Left renal cortex interstitium (tissue), 4 donors: ENCODE measurements at places on chromosomes 12 and 14.

GRCh38 chr12:130484221-130484620 is 146.5 kb downstream of the PIWIL1 start:
- no peak for DNase-seq

GRCh38 chr12:55727643-55728185 is 1.1 kb downstream of the CD63 start:
- no peak for DNase-seq

GRCh38 chr12:130992448-130992847 is 38.7 kb downstream of the ADGRD1 start:
- no peak for DNase-seq

GRCh38 chr12:53862831-53863230 is 75.8 kb upstream of the HOXC13 start:
- no peak for DNase-seq

GRCh38 chr14:90580377-90581335 is 183.8 kb downstream of the CALM1 start:
- DNase-seq = no peak

- no peak for DNase-seq
These were observed 29.3 kb upstream of the PIWIL1 start for GRCh38 chr12:130308393-130308792.

- DNase-seq = no peak
These were observed 463.1 kb downstream of the RAD51B start for GRCh38 chr14:68282479-68283377.

GRCh38 chr12:27099629-27100028 is 17.3 kb upstream of the C12orf71 start:
- DNase-seq = no peak

- no peak for DNase-seq
These were observed 7.1 kb downstream of the DTX1 start for GRCh38 chr12:113063396-113064350.

DNA sequence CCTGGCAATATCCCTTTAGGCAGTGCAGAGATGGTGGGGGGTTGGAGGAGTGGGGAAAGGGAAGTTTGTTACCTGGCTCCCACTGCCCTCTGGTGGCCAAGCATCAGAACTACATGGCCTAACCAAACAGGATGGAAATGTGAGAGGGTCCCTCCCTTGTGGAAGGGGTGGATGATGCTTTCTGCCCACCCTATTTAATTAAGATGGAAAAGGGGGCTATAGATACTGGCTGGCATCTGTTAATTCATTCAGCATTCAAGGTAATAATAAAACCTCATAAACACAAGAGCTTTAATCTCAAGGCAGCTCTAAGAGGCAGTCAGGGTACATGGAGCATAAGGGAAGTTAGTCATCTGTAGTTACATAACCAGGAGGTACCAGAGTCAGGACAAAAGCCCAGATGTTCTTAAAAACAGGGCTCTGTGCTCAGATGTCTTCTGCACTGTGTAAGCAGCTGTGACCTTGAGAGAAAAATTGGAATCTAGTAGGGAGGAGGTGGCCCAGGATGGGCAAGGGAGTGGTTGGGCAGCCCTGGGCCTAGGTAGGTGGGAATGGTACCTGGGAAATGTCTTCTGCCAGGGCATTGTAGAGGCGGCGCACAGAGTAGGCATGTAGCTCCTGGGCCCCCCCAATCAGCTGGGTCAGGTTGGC is 4.6 kb downstream of the AP1G2 start:
- DNase-seq = no peak

GRCh38 chr14:77265187-77265515 is 5.9 kb downstream of the NGB start:
- DNase-seq = no peak

DNA sequence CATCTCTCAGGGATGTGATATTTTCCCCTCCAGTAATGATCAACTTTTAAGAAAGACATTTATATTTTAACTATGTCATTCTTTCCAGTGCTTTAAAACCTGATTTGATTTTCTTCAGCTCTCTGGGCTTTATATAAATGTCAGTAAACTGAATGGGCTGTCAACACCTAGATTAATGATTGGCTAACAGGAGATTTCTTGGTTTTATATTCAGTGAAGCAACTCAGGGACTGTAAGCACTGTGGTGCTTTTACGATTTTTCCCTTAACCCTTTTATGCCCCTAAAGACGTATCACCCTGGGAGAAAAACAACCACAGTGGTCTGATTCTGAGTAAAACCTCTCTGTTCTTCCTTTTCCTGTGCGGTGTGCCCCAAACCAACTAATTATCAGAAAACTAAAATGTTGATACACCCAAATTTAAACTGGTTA is 38.0 kb downstream of the PTGER2 start:
- DNase-seq = no peak

DNA sequence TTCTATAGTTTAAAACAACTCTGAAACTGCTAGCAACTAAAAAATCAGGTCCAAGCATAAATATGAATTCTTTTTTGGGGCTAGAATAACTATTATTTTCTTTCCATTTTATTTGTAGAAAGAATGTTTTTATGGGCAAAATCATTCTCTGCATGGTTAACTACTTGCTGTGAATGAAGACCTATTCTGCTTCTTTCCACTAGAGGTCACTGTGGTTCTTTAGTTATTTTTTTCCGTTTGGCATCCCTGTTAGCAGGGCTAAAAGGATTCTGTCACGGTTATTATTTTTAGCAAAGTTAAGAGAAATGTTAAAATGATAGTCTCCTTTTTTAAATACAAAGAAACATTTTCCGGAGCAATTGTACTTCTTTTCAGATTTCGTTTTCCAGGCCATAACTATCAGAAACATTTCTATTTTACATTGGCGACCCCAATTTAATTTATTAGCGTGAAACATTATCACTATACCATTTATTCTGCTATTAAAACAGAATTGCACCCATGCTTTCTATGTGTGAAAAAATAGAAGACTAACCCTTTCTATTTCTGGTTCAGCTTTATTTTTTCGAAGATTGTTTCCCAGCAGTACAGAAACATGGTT is 404.8 kb downstream of the ATP23 start:
- DNase-seq = no peak

- DNase-seq = no peak
These were observed 12.6 kb upstream of the DDX47 start for GRCh38 chr12:12800406-12801180.

DNA sequence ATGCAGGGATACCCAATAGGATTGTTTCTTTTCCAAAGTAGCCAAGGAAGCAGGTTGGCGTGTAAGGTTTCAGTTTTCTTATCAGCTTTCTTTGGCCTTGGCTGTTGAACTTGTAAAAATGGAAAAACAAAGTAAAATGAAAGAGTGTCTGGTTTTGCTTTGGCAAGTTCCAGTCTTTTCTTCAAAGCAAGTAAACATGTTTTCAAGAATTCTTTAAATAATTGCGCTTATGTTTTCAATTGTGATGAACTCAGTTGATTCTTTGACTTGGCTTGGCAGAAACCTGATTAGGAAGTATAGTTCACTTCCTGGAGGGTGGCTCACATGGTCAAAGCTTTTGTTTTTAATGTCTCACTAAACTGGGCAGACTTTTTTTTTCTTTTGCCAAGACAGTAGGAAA is 112.2 kb upstream of the USP44 start:
- no peak for DNase-seq

DNA sequence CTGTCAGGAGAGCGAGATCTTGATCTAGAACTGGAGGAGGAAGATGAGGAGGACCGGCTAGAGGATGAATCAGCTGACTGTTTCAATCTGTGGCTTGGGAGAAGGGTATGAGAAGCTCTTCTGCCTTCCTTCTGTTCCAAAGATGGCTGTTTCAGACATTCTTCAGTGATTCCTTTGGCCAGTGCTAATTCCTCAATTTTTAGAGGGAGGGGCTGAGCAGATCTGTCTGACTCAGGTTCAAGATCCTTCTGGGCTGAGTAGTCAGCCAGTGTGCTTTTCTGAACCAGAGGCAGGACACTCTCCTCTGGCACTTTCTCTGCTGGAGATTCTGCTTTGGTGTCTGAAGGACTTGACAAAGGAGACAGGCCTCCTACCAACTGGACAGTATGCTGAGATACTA is 15.2 kb downstream of the ACIN1 start:
- DNase-seq = no peak

DNA sequence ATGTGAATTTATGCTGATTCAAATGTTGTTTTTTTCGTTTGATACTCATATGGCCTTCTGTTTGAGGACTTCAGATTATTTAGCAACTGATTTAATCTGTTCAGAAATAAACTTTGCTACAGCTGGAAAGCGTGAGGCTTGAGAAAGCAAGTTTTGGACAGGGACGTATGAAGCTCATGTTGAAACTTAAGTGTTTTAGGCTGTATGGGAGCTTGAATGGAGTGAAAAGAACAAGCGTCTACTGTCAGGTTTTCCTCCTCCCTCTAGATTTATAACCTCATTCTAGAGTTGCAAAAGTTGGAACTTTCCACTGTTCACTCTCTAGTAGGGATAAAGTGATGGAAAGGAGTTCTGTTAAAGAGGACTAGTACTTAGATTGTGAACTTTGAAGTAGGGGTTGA is 1.0 kb downstream of the PRPF39 start:
- peak; percentile 20 for DNase-seq

DNA sequence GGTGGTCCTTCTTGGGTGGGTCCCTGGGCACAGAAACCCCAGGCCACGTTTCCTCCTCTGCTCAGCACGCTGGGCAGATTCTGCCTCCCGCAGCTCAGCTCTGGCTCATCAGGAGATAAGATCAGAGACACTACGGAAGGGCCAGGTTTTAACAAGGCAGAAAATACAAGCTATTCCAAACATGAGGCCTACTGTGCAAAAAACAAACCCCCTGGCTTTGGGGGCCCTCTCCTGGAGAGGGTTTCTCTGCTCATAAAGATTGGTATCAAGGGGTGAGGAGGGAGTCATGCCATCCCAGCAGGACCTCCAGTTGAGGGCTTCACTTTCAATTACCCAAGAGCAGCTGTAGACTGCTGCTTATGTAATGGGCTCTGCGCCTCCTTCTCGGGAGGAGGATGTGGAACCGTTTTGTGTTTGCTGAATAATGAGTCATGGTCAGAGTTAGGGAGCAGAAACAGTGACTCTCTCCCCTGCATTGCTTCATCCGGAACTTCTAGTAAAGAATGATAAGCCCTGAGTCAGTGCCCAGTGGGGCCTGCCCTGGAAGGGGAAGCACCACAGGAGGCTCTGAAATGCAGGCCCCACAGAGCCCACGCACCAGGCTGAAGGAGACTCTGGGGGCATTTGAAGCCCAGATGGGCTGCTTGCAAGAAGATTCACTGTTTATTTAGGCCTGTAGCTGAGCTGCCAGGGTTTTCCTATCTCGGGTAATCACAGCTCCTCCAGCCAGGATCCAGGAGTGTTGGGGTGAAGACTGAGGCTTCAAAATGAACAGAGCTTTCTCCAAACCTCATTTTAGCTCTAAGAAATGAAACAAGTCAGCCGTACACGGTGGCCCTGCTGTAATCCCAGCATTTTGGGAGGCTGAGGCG is 79.3 kb downstream of the SSPN start:
- DNase-seq = no peak

DNA sequence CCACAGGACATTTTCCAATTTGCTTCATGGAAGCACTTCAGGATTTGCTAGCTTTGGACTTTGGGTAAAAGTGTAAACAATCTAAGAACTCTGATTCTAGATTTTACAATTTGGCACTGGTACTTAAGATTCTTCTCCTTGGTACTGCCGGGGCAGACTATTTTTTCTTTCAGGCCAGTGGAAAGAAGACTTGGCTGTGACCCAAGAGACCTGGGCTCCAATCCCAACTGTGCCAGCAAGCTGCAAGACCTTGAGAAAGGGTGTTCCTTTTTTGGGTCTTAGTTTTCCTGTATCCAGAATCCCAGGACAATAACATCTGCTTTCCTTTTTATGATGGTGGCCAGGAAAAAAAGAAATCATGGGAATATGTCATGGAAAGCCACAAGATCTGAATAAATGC is 148.1 kb upstream of the CRY1 start:
- no peak for DNase-seq

DNA sequence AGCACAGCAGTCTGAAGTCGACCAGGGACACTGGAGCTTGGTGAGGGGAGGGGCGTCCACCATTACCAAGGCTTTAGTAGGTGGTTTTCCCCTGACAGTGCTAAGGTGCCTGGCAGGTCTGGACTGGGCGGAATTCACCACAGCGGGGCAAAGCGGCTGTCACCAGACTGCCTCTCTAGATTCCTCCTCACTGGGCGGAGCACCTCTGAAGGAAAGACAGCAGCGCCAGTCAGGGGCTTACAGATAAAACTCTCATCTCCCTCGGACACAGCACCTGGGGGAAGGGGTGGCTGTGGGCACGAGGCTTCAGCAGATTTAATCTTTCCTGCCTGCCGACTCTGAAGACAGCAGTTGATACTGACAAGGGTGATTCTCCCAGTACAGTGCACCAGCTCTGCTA is 39.1 kb downstream of the DDHD1 start:
- DNase-seq = no peak

DNA sequence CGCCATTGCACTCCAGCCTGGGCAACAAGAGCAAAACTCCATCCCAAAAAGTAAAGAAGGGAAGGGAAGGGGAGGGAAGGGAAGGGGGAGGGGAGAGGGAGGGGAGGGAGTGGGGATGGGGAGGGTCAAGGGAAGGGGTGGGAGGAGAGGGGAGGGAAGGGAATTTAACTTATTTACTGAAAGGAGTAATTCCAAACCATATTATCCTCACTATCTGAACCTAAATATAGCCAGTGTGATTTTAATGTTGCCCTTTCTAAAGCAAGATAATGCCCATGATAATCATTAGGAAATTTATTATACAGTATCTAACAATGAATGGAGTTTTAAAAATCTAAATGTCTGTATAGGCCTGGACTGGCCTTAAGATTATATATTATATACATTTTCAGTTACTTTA is 7.3 kb downstream of the SMIM10L1 start:
- no peak for DNase-seq

DNA sequence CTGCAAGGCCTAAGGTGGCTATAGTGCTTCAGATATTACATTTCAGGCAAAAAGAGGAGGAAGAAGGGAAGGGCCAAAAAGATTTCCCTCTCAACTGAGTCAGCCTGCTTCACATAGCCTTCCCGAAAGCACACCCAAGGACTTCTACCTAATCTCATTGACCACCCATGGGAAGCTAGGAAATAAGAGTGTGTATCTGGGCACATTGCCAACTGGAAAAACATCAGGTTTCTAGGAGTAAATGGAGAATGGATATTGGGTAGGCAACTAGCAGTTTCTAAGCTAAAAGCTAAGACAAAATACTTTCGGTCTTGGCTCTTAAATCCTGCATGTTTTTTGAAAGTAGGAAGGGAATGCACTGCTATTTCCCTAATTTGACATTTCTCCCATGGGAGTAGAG is 221.7 kb upstream of the GRIP1 start:
- no peak for DNase-seq

- no peak for DNase-seq
These were observed 244.3 kb downstream of the DIO2 start for GRCh38 chr14:79967001-79967400.

DNA sequence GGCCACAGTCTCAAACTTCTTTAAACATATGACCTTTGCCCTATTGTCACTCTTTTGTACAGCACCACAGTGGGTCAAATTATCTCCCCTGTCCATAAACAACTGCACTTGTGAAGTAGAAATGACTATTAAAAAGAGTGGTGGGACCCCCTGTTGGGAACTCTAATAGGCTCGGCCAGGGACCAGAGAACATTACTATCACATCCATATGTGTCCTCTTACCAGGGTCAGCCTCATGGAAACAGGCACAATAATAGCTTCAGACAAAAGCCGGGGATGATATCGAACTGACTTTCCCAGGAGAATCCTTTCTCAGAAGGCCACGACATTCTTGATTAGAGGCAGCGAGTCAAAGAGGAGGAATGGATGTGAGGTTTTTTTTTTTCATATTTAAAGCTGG is 96.6 kb downstream of the NKX2-1 start:
- no peak for DNase-seq
